ENCODE measurements at places on chromosomes 11 and 22.

- no peak for DNase-seq
Measured at GRCh38 chr22:48952256-48953102, 875.2 kb downstream of the BRD1 start.

- DNase-seq, result no peak
Measured at GRCh38 chr22:28914201-28914600, 30.8 kb downstream of the ZNRF3 start.

DNA sequence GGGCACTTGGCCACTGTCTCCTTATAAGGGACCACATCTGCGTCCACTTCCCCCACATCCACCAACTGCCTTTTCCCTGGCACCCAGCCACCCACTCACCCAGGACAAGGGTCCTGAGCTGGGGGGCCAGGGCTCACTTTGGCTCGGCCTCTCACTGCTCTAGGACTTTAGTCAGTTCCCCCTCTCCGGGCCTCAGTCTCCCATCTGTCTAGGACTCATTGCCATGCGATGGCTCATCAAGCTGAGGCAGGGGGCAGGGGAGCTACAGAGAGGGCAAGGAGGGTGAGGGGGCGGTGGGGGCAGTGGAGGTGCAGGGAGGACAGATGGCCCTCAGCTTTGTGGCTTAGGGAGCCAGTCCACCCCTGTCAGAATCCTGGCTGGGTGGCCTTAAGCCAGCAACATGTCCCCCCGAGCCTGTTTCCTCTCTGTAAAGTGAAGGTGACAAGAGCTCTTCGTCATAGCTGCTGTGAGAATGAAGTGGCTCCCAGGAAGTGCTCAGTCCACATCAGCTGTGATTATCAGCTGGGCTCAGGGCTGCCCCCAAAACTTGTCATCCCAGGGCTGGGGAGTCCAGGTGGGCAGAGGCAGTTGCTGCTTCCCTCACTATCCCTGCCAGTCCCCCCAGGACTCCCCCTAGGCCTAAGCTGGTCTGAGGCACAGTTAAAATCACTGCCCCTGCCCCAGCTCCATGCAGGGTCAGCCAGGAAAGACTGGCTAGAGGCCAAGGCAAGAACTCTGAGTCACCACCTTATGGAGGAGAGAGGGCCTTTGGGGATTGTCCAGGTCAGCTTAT, 14.9 kb downstream of the RAC2 start:
- DNase-seq, result no peak

- no peak for DNase-seq
Measured at GRCh38 chr22:43880541-43880991, 11.2 kb downstream of the PNPLA5 start.

GRCh38 chr11:100727410-100727809, 40.3 kb downstream of the ARHGAP42 start:
- no peak for DNase-seq

GRCh38 chr11:118147502-118147901, 5.1 kb downstream of the SCN4B start:
- no peak for DNase-seq

DNA sequence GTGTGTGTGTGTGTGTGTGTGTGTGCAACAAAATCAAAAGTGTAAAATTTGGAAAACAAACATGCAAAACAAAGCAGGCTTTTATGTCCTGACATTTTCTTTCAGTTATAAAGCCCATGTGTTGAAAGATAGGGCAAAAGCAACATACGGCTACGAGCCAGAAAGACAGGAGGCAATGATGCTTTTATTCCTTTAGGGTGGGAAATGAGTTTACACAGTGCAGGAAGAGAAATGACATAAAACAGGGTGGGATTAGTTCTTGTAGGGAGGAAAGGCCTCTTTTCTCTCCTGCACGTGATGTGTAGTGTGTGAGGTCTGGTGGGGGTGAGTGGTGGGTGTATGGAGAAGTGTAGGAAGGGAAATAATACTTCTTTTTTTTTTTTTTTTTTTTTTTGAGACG, 29.4 kb downstream of the IL18 start:
- DNase-seq, result no peak

- DNase-seq, result no peak
Measured at GRCh38 chr11:8408151-8408941, 144.7 kb upstream of the LMO1 start.

DNA sequence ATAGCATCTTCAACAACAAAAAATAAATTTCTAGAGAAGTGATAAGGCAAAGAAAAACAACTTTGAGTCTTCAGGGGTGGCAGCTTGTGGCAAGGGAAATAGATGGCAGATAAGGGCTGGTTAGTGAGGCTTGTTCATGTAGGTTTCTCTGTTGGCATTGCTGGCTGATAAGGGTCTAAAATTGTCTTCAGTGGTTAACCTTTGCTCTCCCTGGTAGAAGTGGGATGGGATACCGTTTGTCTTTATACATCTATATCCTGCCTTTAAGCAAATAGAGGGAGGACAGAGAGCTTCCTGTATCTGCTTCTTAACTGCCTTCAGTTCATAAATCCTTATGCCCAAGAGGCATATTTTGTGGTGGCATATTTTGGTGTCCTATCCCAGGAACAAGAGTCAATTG, 57.1 kb downstream of the TRAF6 start:
- DNase-seq, result peak; percentile 34

DNA sequence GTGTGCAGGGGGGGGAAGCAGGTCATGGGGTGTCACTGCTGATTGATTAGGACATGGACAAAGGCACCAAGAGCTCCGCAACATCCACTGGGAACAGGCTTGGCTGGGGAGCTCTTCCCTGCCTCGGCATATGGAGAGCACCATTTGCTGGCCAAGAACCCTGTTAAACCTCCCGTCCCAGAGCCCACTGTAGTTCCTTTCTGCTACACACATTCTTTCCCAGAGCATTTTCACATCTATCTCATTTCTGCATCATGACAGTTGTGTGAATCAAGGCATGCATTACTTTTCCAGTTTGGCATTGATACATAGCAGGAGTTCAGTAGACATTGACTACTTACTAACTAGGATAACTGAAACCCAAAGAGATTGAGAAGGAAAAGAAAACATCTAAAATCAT, 333.4 kb upstream of the B3GAT1 start:
- DNase-seq, result no peak

DNA sequence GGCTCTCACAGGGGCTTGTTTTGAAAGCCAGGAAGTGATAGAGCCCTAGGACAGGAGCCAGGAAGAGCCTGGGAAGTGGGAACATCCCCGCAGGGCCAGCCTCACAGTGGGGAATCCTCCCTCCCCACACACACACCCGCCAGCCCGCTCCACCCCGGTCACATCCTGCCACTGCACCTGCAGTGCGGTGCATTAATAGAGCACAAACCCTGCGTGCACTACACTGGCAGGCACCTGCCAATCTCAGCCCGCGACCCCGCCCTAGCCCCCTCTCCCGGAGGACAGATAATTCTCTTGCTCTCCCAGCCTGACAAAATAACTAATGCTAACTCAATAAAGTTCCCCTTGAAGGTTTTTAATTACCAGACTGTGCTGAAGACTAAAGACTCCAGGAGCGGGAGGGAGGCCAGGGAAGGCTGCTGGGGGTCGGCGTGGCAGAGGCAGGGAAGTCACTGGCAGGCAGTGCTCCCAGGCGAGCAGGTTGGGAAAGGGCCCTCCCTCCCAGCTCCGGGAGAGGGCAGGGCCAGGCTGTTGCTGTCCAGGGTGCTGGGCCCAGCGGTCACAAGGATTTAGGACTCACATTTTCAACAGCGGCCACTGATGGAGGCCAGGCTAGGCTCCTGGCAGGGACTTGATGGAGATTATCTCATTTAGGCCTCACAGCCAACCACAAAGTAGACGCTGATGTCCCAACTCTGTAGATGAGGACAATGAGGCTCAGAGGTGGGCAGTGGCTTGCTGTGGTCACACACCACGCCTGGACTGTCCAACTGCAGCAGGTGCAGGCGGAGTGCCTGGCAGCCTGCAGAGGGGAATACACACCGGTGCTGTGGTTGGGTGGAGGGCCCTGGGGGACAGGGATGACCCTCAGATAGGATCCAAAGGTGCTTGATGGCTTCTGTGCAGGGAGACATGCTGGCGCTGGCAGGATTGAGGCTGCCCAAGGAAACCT, 23.9 kb upstream of the TCF20 start:
- peak; percentile 39 for DNase-seq

DNA sequence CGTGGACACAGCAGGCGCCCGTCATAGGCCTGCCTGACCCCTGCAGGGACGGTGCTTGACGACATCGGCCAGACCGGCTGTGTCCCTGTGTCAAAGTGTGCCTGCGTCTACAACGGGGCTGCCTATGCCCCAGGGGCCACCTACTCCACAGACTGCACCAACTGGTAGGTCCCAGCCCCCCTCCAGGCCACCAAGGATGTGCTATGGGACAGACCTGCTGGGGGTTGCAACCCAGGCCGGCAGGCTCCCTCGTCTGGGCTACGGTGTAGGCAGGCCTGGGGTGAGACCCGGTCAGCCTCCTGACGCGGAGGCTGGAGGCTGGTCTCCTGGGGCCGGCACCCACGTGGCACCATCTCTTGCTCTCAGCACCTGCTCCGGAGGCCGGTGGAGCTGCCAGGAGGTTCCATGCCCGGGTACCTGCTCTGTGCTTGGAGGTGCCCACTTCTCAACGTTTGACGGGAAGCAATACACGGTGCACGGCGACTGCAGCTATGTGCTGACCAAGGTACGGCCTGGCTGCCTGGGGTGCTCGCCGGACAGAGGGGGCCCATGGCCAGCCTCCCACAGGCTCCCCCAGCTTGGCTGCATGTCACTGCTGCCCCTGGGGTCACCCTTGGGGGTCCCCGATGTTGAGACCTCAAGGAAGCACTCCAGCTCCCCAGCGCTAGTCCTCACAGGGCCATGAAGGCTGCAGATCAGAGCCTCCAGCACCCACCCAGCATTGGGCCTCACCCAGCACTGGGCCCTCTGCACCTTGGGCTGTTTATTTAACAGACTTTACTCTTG, 7.7 kb downstream of the MUC5AC start:
- no peak for DNase-seq

- no peak for DNase-seq
Measured at GRCh38 chr22:22067192-22067591, 84.6 kb upstream of the TOP3B start.

DNA sequence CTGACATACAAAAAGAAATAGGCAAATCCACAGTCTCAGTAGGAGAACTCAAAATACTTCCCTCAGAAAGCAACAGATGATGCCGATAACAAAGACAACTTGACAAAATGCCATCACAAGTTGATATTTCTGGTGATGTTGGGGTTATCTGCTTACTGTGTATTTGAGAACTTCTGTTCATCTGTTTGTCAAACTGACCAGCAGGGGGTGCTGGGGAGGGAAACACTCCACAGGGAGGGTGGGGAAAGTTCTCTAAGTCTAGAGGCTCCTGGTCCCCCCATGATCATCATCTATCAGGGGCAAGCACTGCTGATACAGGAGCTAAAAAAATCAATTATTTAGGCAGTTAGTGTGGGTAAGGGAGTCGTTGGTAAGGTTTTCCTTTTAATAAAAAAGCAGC, 19.2 kb downstream of the GLYATL1 start:
- peak; percentile 23 for DNase-seq

DNA sequence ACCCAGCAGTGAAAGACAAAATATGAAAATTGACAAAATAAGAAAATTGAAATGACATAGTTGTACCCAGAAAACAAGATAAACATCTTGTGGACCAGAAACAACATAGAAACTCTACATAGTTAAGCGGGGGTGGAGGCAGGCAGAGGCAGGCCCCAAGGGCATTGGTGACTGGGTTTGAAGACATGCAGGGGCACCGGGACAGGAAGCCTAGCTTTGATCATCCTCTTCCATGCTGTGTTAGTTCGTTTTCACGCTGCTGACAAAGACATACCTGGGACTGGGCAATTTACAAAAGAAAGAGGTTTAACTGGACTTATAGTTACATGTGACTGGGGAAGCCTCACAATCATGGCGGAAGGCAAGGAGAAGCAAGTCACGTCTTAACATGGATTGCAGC, 33.5 kb upstream of the CRTAM start:
- no peak for DNase-seq

DNA sequence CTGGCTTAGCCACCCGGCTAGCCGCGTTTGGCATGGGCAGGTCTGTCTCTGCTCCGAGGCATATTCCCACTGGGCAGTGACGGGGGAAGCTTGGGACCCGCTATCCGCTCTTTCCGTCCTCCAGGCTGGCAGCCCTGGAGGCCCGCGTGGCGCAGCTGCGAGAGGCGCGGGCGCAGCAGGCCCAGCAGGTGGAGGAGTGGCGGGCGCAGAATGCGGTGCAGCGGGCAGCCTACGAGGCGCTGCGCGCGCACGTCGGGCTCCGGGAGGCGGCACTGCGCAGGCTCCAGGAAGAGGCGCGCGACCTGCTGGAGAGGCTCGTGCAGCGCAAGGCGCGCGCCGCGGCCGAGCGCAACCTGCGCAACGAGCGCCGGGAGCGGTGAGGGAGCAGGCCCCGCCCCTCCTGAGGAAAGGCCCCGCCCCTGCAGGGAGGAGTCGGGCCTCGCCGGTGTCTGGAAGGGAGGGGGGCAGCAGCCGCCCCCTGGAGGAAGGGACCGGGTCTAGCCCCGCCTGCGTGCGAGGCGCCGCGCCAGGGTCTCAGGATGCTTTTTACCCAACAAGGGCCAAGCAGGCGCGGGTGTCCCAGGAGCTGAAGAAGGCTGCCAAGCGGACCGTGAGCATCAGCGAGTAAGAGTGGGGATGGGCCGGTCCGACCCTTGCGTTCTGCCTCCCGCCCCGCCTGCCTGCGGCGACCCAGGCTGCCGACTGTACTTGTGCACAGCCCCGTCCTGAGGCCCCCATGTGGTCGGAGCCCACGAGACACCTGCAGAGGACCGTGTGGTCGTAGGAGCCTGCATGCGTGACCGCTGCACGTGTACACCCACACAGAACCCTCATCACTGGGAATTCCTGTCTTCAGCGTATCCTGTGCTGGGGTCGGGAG, 7.9 kb downstream of the ATG16L2 start:
- peak; percentile 54 for DNase-seq

DNA sequence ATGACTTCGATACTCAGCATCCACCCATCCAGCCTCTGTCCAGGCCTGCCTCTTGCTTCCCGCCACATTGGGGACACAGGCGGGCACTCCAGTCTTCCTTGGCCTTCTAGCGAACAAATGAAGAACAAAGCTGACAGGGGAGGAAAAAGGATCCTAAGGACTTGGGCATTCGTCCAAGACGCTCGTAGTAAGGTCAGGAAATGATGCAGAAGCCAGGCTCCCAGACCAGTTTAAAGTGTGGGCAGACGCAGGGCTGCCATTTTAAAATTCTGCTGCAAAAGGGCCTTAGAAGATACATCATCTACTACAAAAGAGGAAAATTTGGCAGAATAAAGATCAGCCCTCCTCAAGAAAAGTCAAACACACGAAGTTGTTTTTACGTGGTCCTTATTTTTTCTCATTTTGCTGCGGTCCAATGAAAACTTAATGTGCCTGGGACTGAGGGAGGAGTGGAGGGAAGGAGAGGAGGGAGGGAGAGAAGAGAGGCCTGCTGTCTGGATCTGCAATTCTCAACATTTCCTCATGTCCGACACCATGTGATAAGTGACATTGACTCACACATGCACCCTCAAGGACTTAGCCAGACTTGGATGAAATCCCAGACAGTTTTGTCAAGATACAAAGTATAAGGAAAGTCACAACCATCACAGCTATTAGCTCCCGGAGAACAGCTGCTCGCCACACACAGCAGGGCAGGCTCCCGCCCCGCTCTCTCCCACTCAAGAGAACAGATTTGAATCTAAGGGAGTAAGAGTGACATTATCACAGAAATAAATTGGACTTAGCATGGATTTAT, 5.7 kb downstream of the DNAL4 start:
- DNase-seq, result no peak

- peak; percentile 81 for DNase-seq
Measured at GRCh38 chr22:23938328-23939016, 22.5 kb downstream of the GSTT2B start.
